ENCODE measurements at places on chromosomes 3 and 15.

DNA sequence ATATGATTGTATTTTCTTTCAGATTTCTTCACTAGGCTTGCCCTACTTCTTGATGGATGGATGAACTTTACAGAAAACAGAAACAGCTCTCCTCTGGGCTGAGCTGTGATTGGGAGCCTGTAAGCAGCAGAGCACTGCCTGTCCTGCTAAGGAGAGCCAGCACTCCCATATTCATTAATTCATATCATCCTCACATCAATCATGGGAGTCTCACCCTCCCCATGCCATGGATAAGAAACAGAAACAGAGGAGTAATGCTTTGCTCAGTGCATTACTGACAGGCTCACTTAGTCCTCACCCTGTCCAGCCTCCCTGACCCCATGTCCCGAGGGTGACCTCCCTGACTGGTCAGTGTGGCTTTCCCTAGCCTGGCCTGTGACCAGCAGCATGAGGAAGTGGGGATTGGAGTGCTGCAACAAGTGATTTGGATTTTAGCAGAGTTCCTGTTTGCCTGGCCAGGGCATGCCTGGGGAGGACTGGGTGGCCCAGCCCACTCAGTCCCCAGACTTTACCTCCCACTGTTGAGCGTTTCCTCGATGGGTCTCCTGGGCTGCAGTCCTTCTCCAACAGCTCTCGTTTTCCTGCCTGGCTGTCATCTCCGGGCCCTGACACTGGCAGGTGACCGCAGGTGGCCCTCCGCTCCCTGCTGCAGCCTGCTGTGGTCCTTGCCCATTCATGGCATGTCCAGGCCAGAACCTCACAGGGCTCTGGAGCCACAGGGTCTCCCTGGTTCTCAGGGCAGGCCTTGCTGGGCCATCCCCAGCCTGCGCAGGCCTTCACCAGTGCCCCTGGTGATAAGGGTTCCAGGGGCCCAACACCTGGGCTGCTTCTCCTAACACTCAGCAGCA, 1.3 kb upstream of the TMIE start:
- no peak for DNase-seq

DNA sequence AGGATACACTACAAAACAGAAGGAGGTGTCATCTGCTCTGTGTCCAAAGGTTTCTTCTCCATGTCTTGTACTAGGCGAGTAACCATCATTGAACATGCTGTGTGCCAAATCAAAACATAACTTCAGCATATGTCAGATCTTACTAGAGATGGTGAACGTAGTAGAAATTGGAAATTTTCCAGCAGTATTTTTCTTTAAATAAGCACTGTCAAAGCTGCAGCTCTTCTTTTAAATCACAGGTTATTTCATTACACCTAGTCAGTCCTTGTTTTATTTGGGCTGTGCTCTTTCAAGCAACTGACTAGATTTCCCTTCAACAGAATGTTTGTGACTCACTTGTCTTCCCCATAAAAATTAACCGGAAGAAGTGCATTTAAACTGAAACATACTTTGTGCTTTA, 46.5 kb downstream of the MSL2 start:
- DNase-seq = no peak

GRCh38 chr3:177345973-177346503, 148.8 kb upstream of the TBL1XR1 start:
- DNase-seq = no peak

DNA sequence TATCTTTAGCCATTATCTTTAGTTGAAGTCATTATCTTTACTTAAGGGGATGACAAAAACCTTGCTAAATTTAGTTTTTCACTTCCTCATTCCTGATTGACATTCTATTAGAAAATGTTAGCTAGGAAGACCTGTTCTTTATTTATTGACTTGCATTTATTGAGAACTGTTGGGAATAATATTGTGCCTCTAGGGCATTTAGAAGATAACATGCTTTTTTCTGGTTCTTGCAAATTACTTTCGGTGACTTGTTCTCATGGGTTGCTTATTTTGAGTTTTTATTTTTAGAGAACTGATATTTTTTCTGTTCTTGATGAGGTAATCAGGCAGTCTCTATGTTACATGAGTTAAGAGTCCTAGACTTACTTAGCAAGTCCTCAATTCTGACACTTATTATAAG, 48.3 kb upstream of the CTDSPL start:
- no peak for DNase-seq

DNA sequence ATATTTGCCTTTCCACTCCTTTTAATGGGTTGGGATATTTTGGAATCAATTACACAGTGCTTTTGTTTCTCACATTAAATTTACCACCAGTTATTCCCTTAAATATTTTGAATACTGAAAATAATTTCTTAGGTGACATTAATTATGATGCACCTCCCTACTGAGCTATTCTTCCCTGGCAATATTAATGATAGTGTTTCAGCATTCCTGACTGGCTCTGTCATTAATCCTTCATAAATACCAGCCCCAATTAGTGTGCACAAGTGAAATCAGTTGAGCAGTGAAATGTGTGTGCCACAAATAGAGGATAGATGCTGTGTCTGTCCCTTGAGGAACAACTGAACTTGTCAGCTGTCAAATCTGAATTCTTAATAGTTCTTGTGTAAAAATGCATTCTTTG, 304.0 kb downstream of the CACNA2D3 start:
- DNase-seq = no peak
